ENCODE measurements at places on chromosomes 12 and 14.

DNA sequence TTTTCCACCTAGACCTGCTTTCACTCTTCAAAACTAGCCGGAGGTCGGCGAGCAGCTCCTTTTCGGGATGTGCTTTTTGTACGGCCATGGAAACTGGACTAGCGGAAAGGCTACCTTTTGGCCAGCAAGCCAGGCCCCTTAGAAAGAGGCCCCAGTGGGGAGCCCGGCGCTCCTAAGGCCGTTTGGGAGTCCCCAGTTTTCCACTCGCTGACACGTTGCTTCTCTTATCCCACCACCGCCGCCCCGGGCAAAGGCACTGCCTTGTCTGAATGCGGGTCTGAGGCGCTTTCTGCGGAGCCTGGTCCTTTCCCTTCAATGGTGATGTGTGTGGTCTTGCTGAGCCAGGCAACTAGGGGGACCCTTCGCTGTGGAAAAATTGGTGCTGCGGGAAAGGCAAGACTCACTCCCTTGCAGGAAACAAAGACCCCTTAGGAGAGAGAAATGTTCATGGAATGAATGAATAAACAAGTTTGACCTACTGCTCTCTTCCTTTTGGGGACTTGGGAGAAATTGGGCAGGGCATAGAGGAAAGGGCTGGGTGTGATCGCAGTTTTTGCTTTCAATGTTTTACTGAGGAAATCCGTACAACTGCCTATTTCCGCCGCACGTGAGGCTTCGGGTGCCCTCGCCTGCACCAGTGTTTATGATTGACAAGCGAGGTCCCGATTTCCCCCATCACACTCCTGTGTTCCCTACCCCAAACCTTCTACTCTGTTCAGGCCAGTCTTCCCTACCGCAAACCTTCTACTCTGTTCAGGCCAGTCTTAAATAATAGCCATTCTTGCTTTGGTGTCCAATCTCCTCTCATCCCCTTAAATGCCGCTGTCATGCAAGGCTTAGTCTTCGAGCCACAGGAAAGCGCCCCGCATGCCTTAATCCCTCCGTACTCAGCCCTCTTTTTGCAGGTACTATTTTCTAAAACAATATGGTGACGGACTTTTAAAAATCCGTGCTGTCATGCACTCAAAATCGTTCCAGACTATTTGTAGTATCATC, 1.0 kb upstream of the SLC38A2 start:
- no peak for DNase-seq

- no peak for DNase-seq
Measured at GRCh38 chr14:95026851-95027463, 130.4 kb downstream of the DICER1 start.

DNA sequence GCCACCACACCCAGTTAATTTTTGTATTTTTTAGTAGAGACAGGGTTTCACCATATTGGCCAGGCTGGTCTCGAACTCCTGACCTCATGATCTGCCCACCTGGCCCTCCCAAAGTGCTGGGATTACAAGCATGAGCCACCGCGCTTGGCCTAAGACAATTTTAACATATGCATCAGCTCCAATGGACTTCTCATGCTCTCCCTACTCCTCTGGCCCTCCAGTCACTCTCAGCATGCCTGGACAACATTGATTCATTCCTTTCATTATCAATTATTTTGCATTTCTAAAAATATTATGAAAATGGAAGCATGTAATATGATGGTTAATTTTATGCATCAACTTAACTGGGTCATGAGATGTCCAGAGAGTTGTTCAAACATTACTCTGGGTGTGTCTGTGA, 469.1 kb upstream of the TMEM132C start:
- no peak for DNase-seq

DNA sequence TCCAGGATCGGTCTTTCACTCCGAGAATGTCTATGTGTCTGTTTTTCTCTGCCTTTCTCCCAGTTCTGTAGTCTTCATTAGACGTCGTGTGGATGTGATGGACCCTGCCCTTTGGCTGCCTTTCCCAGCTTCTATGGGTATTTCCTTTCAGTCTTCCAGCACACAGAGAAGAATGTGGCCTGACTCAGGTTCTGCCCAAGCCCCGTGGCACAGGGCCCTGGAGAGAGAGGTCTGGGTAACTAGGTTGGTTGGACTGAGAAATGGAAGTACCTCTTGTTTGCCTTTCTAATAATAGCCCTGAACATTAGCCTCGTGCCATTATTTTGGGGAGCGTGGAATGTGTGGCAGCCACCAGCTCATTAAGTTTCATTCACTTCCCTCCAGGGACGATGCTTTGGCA, 3.8 kb downstream of the FOXJ2 start:
- no peak for DNase-seq

DNA sequence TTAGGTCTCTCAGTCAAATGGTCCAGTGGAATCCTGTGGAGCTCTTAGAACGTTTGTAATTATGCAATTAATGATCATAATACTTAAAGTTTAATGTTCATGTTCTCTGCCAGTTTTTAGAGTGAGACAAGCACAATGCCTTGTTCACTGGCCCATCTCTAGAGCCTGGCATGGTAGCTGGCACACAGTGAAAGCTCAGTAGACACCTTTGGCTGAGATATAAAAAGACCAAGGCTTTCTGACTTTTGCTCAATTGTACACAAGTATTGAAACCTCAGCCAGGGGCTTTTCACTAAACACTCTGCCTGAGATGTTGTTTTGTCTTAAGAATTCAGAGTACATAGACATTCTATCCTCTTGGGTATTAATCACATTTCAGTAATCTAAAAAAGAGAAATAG, 241.8 kb upstream of the ATP2B1 start:
- no peak for DNase-seq

DNA sequence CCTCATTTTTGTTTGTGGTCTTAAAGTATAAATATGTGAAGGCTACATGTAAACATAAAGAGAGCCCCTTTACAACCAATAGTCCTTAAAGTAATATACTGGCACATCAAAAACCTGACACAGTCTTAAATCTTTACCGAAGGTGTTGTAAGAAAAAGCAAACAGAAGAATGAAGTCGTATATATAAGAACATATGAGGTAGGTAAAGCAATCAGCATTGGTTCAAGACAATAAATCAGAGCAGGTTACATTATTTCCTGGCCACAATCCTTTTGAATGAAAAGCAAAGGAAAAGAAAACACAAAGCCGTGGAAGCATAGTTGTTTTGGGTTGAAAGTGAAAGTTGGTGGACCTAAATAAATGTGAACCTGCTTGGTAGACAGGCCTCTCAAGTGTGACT, 183.7 kb upstream of the STXBP6 start:
- DNase-seq: no peak

DNA sequence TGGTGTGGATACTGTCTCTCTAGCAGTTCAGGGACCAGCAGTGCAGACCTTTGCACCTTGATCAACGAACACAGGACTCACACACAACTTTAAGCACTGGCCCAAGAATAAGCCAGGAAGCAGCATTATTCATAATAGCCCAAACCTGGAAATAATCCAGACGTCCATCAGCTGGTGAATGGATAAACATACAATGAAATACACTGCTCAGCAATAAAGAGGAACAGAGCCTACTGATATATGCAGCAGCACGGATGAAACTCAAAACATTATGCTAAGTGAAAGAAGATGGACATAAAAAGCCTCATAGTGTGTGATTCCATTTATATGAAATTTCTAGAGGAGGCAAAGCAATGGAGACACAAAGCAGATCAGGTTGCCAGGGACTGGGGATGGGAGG, 303.9 kb upstream of the FKBP4 start:
- DNase-seq: no peak

- no peak for DNase-seq
Measured at GRCh38 chr14:53161758-53162435, 8.8 kb upstream of the DDHD1 start.

- no peak for DNase-seq
Measured at GRCh38 chr14:59427653-59428580, 37.3 kb downstream of the GPR135 start.

GRCh38 chr14:78690836-78691235, 520.7 kb downstream of the NRXN3 start:
- DNase-seq: no peak

- no peak for DNase-seq
Measured at GRCh38 chr14:82951171-82951570, 1417.5 kb upstream of the SEL1L start.

DNA sequence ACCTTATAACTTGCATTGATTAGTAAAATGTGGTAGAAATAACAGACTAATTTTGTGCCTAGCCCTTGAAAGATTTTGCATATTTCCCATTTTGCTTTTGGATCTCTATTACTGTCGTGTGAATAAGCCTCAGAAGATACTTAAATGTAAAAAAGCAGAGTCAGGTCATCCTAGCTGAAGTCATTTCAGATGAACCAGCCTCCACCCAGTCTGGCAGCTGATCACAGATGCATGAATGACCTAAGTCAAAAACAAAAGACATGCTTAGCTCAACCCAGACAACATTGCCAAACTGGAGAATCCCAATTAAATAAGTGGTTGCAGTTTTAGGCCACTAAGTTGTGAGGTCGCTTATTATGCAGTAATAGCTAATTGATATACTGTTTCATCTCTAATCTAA, 349.9 kb downstream of the C12orf50 start:
- DNase-seq: no peak

GRCh38 chr12:852864-853263, 96.6 kb downstream of the RAD52 start:
- DNase-seq: no peak

DNA sequence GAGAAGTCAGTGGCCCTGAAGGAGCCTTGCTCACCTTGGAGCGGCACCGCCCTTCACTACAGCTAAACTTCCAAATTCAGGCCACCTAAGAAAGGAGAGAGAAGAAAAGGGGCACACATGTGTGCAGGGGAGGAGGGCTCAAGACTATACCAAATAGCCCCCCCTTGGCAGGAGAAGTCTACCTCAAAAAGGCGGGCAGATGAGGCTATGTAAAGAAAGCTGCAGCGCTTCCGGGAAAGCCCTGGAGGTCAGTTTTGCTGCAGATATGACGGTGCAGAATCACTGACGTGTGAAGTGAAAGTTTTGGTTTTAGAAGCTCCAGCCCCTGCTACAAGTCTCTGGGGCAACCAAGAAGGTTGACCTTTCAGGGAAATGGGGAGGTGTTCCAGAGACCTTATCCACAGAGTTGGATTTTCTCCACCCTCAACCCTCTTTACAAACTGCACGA, 48.2 kb upstream of the PNMA1 start:
- no peak for DNase-seq

GRCh38 chr12:102204025-102204424, 6.4 kb upstream of the PMCH start:
- DNase-seq: no peak

DNA sequence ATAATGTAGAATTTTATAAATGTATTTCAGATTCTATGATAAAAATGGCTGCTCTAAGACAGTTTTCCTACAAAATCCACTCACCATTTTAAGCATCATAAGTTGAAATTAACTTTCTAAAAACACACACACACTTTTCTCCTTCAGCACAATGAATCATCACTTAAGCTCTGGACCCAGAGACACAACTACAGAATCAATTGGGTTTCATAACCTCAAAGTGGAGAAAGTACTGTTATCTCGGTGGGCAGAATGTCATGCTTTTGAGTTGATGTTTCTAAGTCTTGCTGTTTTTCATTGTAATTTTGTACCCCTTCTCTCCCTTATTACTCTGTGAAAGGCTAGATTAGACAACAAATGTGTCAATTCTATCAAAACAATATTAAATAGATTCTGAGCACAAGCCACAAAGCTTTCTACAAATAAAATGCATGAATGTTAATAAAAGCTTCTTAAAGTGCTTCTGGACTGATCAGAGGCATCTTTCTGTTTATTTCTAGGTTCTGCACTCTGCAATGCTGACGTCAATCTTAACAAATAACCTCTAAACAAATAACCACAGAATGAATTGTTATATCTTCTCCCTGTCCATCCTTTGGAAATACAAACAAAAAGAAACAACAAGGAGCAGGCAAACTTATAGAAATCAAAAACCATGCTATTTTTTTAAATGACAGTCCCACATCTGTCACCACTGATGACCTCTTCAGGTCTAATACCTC, 8.2 kb downstream of the IPO8 start:
- DNase-seq: no peak

- DNase-seq: no peak
Measured at GRCh38 chr14:90293766-90294730, 37.7 kb downstream of the NRDE2 start.

GRCh38 chr12:39372929-39373328, 70.0 kb downstream of the KIF21A start:
- DNase-seq: no peak

GRCh38 chr14:103318750-103319419, 15.2 kb upstream of the EIF5 start:
- no peak for DNase-seq

DNA sequence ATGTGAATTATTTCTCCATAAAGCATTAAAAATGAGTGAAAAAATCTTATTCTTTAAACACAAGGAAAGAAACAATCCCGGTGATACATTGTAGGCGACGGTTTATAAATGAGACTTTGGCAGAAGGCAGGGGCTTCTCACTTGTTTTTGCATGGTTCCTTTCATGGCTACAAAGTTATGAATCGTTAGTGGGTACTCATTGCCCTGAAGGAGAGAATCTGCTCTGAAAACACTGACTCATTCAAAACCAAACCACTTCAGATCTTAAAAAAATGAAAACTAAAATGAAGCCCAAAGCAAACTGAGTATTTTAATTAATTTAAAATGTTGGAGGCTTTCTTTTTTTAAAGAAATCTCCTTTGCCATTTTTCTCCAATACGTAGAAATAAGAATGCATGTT, 41.4 kb upstream of the AMIGO2 start:
- no peak for DNase-seq

GRCh38 chr12:45660330-45660729, 69.2 kb upstream of the ARID2 start:
- DNase-seq: no peak

DNA sequence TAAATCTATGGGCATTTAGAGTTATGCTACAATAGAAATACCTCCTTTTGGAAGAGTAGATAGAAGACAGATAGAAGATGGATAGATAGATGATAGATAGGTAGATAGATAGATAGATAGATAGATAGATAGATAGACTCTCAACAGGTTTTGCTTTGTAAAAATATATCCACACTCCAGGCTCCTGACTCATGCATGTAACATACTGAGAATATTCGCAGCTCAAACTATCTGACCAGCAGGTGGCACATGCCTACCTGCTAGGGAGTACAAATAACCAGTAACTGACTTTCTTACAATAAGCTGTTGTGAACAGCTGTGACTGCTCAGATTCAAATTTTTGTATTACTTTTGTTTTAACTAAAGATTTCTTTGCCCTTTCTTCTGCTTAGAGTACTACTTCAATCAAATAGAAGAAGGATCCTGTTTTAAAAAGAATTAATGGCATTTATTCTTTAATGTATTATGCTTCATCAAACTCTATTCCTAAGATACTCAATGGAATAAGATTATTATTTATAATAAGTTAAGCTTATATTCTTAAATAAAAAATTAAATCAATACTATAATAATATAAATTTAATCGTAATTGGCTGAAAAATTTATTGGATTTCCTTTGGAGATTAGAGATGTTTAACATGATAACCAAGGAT, 15.8 kb upstream of the CPNE8 start:
- peak; percentile 30 for DNase-seq

DNA sequence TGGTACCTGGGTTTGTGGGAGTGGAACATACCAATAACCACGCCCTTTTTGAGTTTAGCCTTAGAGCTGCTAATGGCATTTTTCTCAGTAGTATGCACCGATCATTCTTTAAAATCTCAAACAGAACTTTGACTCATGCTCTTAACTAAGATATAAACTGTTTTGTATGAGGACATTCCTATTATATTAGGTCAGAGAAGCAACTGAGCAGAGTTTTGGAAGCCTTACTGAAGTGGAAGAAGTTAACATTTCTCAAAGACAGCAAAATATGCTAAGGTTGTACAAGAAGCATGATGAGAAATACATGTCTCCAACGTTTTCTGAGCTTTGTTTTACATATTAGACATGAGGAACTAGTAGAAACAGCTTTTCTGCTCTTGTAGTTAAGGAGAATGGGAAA, 819.2 kb downstream of the FSCB start:
- DNase-seq: no peak
